ENCODE measurements at places on chromosomes 3 and 15.

DNA sequence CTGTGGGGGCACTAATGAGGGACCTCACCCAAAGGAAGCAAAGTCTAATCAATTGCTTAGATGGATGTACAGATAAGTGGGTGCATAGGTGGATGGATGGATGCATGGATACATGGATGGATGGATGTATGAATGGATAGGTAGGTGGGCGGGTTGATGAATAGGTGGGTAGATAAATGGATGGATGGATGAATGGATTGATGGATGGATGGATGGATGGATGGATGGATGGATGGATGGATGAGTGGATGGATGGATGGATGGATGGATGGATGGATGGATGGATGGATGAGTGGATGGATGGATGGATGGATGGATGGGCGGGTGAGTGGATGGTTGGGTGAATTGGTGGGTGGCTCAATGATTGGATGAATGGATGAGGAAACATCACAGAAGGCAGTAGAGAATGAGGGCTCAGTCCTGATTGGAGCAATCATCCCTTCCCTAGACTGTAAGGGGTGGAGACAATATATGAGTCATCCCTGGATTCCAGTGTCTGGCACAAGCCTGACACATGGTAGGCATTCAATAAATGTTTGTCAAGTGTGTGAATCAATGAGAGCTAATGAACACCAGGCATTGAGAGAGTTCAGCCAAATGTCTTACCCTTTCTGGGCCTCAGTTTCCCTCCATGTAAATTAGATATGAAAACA, 40.4 kb upstream of the PXYLP1 start:
- peak; percentile 3 for DNase-seq

DNA sequence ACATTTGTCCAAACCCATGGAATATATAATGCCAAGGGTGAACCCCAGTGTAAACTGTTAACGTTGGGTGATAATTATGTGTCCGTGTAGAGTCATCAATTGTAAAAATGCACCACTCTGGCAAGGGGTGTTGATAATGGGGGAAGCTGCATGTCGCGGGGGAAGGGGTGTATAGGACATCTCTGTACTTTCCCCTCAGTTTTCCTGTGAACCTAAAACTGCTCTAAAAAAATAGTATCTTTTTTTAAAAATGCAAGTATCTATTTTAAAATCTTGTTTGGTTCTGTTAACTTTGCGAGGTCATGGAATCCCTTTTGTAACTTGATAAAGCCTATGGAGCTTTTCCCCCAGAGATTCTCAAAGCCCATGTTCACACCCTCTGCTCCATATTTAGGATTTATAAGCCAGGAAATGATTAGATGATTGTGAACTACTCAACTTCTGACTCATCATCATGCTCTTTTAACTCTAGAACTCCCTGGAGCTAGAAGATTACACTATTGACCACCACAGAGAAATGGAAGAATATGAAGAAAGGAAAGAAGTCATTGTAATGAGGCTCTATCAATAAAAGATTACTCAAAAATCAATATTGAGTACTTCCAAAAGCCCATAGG, 56.1 kb upstream of the C3orf49 start:
- DNase-seq = peak; percentile 50

- no peak for DNase-seq
These were observed 246.1 kb downstream of the NFKBIZ start for GRCh38 chr3:102095383-102095782.

- DNase-seq = no peak
These were observed 282.5 kb upstream of the STT3B start for GRCh38 chr3:31250116-31250777.

- DNase-seq = peak; percentile 5
These were observed 36.0 kb downstream of the MORC1 start for GRCh38 chr3:109081746-109082510.

- DNase-seq = peak; percentile 65
These were observed 181.2 kb downstream of the NECTIN3 start for GRCh38 chr3:111252779-111253178.

Data from stromal cell of bone marrow (primary cell).